ENCODE measurements at places on chromosomes 13 and 19. TPM values are rescaled to one million over a fixed set of nuclear protein-coding genes. Genes with fewer than 3 reads are reported as not detected.

Gene HCST
- polyA plus RNA-seq: 4.2 TPM

Gene MICOS13
- polyA plus RNA-seq: 138 TPM

Gene RGS9BP
- polyA plus RNA-seq: 0.10 TPM

Gene ZNF486
- polyA plus RNA-seq: 0.49 TPM

Gene CYP4F2
- 0.04 TPM for polyA plus RNA-seq

Gene TMEM259
- 89.9 TPM for polyA plus RNA-seq

Gene SRRM5
- polyA plus RNA-seq: 1.1 TPM

Gene OR10H1
- not detected for polyA plus RNA-seq

Gene CPT1C
- polyA plus RNA-seq: 1.1 TPM
